ENCODE measurements at places on chromosomes 13 and 19. TPM values are rescaled to one million over a fixed set of nuclear protein-coding genes. Genes with fewer than 3 reads are reported as not detected.

The LCP1 gene
- total RNA-seq, result 17.0 TPM

The CCDC70 gene
- total RNA-seq, result not detected

The SYDE1 gene
- total RNA-seq, result 5.0 TPM

- DNase-seq, result no peak
These were observed 21.7 kb upstream of the FBXL3 start for GRCh38 chr13:77048681-77049080.

The METTL21C gene
- total RNA-seq, result not detected

DNA sequence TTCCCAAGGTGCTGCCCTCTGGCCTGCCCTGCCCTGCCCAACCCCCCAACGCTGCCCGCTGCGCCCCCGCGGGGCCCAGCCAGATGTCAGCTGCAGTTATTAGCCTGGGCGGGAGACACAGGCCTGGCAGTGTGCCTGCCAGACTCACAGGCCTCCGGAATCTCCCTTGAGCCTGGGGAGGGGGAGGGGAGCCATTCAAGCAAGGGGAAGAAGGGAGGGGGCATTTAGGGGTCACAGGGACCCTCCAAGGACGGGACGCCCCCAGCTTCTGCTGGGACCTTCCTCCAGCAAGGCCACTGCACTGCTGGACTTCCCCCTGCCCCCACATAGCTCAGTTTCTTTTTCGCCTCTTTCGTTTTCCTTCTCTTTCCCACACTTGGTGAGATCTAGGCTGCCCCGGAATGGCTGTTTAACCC is 2.6 kb upstream of the JUNB start:
- DNase-seq, result no peak

The RAB3A gene
- total RNA-seq, result 3.3 TPM

GRCh38 chr13:97226788-97227627 is 4.9 kb downstream of the MBNL2 start:
- DNase-seq, result no peak

DNA sequence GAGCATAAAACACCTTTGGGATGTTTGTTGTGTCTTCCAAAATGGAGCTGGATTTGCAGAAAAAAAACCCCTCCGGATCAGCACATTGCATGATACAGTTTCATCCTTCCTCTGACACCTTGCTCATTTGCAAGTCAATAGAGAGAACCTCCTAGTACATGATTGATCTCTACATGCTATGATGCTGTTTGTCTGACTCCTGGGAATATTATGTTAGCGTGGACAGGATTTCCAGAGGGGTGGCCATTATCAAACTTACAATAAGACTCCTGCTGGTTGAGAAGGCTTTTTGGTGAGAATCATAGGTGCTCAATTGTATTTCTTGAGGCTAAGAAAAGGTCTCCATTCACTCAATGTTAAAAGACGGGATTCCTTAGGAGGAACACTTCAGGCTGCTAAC is 75.9 kb upstream of the SCEL start:
- DNase-seq, result no peak

GRCh38 chr13:78701383-78701782 is 42.4 kb upstream of the OBI1 start:
- no peak for DNase-seq

- no peak for DNase-seq
These were observed 229.8 kb upstream of the IPO5 start for GRCh38 chr13:97723655-97724054.
